ENCODE measurements at places on chromosomes 2 and 18.

GRCh38 chr2:43937269-43937820 is 58.4 kb downstream of the LRPPRC start:
- no peak for DNase-seq

GRCh38 chr2:78061301-78061700 is 539.1 kb upstream of the LRRTM4 start:
- no peak for DNase-seq

DNA sequence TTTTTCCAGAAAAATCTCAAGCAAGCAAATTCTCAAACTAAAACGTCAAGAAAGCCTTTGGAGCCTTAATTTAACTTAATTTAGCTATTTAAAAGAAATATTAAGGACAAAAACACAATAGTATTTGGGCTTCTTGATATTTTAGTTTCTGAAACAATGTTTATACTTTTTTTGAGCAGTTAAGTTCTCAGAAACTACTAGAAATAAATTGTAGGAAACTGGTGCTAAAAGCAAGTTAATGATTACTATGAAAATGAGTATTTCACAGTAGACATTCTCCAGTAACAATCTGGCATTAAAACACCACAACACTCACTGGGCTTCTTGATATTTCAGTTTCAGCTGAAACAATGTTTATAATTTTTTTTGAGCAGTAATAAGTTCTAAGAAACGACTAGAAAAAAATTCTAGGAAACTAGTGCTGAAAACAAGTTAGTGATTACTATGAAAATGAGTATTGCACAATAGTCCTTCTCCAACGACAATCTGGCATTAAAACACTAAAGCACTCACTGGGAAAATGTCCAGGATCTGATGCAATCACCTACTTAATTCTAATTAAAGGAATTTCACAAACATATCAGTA is 45.1 kb downstream of the TRAK2 start:
- DNase-seq, result no peak

- no peak for DNase-seq
Measured at GRCh38 chr2:9378433-9379390, 44.6 kb downstream of the ITGB1BP1 start.

GRCh38 chr2:159982270-159982669 is 80.1 kb downstream of the PLA2R1 start:
- no peak for DNase-seq

DNA sequence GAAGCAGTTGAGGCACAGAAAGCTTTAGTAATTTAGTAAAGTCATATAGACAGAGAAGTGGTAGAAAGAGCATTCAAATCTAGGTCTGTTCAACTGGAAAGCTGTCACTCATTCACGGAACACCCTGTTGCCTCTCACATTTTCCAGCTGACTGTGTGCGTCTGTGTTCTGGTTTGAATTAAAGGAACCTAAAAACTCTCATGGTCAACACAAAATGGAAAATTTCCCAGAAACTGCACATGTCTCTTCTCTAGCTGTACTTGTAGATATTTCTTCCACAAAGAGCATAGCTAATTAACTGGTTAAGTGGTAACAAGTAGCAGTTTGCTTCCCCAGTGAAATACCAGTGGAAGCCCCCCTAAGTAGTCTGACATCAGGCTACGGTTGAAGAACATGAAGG is 390.8 kb downstream of the TGIF1 start:
- DNase-seq, result no peak
